ENCODE measurements at places on chromosomes 12 and 14.

DNA sequence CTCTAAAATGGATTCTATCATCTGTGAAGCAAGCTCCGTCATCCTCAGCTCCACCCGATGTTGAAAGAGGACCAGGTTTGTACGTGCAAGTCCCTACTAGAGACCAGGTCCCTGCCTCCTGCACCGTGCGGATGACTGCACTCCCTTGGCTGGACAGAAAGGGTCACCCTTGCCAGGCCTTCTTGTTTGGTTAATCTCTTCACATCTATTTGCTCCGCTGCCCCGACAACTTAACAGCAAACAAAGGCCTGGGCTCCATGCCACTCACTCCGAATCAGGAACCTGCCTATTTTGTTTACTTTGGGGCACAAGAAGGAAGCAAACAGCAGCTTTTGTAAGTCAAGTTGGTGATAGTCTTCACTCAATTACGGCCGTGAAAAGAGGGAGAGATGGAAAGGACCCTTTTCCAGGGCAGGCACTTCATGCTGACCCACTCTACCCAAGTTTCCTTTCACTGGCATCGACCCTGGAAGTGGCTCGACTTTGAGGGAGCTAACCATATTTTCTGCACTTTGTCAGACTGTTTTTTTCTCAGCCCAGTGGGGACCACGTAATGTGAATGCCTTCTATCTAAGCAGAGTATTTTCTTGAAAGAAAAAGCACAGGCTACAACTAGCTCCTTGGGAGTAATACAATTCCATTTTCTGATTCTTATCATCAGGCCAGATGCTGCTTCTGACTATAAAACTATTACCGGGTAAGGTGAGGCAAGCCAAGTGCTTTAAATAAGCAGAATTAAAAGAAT lies 202.6 kb downstream of the FOXN3 start:
- no peak for DNase-seq

DNA sequence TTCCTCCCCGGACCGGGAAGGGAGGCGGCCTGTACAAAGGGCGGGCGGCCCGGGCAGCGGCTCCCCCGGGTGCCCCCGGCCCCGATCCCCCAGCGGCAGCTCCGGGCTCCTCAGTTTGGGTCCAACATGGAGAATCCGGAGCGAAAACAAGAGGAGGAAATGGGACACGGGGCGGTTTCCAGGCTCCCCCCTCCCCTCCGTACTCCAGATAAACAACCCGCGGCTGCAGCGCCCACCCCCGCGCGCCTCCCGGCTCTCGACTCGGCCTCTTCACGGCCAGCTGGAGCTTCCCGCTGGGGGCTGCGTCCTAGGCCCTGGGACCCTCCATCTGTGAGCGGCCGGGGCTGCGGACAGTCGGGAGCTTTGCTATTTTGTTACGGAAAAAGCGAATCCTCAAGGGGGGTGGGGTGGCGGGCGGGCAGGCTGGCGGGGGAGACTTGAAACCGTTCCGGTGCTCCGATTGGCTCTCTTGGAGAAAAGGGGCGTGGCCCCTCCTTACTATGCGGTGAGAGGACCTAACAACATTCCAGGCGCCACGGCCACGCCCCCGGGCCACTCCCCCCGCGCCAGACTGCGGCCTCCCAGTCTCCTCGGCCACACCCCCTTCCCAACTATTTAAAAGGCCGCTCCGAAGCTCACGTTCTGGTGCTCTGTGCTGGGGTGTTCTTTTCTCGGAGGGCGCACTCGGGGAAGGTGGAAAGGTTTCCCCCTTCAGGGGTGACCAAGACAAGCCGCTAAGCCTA lies at the start of gene CTDSP2:
Gene CTDSP2 (minus strand): TSS at position 153 of the 743 bp plus-strand sequence. CDS start 294 bp downstream, outside the sequence.
- DNase-seq = peak; percentile 70

- DNase-seq = no peak
These were observed 190.7 kb downstream of the BCL11B start for GRCh38 chr14:99081156-99081765.

GRCh38 chr12:132490422-132491137 lies 629 bp downstream of the FBRSL1 start:
- peak; percentile 29 for DNase-seq

DNA sequence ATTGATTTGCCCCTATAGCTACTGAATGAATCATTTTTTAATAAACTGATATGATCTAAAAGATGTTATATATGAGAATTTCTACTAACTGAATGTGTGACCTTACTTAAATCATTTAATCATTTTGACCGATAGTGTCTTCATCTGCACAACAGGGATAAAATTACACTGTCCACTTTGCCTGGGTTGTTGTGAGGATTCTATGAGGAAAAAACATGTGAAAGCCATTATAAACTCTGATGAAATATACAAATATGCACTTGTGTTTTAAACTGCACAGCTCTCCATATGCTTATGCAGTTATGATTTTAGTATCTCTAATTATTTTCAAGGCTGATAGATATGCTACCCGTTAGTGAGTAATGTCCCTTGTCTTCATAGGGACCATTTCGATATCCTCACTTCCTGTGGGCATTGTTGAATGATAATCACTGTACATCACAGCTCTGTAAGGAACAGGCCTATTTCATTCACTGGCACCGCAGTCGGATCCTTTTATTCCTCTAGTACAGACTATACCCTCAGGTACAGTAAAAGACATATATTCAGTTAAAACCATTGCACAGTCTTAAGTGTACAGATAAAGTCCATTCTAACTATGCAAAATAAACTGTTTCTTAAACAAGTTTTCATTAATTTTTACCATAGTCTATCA lies 88.7 kb upstream of the RAP1B start:
- DNase-seq = no peak

DNA sequence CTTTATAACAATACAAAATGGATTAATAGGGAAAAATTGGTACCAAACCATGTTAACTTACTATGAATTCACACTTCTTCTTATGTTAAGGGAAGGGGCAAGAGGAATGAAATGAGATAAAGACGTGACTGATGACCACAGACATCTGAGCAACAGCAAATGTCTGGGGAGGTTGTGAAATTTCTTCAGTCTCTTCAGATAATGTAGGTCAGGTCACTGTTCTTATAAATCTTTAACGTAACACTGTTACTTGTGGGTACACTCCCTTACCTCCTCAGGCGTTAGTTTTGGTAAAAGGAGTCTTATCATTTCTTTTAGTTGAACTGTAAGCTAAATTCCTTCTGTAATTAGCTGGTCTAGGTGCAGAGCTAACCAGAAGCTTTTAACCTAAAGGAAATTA lies 405.0 kb upstream of the LRFN5 start:
- no peak for DNase-seq

GRCh38 chr14:69682621-69683263 lies 71.3 kb downstream of the SUSD6 start:
- DNase-seq = no peak

GRCh38 chr12:108289350-108290161 lies 49.6 kb downstream of the CMKLR1 start:
- no peak for DNase-seq

- no peak for DNase-seq
These were observed 334.2 kb upstream of the RPL10L start for GRCh38 chr14:46985529-46986380.

GRCh38 chr12:27285403-27285802 lies 41.3 kb downstream of the STK38L start:
- no peak for DNase-seq

DNA sequence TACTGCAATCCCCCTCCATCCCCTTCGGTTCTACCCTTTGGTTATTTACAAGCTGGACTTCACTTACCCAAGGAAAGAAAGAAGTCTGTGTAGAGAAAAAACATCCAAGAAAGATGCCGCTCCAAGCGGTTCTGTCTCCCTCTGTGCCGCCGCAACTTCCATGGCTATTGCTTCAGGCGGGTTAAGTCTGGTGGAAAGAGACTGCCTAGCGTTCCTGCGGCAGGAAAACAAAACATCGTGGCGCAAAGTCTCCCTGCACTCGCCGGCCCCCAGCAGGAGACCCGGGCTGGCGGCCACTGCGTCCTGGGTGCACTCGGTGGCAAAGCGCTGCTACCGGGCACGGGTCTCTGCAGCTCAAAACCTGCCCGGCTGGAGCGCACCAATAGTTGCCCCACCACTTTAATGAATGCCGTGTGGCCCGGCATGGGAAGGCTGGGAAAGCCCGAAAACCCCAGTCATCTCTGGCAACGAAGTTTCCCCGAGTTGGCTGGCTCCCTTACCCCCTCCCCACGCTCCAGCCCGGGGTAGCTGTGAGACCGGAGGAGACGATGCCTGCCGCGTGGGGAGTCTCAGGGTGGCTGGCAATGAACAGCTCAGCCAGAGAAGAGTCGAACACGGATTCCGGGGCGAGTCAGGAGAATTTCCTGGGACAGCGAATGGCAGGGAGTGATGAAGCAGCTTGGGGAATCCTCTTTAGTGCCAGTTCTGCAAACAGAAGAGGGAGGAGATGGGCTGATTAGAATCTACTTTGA lies 3.5 kb upstream of the KCNK10 start:
- no peak for DNase-seq

- DNase-seq = peak; percentile 40
These were observed 17.0 kb downstream of the ZDHHC22 start for GRCh38 chr14:77124345-77125280.

DNA sequence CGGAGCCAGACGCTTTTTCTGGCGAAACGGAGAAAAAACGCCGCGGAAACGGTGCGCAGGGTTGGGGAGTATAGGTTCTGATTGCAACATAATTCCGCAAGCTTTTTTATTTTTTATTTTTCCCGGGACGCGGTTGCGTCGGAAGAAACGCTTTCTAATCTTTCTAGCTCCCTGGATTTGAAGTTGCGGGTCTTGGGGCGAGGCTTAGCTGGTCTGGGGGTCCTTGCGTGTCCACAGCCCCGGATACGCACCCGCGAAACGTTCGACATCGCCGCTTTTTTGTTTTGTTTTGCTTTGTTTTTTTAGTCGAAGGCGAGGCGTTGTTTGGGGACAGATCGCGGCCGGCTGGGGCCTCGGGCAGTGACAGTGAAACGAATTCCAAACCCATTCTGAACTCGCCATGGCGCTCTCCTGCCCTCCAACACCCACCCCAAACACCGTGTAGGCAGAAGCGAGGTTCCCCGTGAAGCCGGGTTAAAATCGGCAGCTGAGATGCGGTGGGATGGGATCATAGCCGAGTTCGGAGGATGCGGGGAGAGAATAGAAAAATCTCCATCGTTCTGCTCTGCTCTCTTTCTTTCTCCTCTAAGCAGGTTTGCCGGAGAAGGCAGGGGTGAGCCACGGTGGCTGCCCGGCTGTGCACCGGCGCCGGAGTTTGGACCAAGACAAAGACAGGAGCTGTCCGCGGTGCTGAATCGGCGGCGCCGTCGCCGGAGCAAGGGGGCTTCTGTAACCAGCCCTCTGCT lies 8.1 kb upstream of the LHX5 start:
- no peak for DNase-seq
